ENCODE measurements at places on chromosomes 12 and 14.

GRCh38 chr12:59191372-59191771, 271.1 kb upstream of the LRIG3 start:
- DNase-seq, result no peak

GRCh38 chr12:102964872-102965271, 7.4 kb downstream of the ASCL1 start:
- no peak for DNase-seq

- DNase-seq, result no peak
Observed at GRCh38 chr14:63475761-63476160, 67.4 kb downstream of the PPP2R5E start.

- no peak for DNase-seq
Observed at GRCh38 chr12:100612606-100613005, 39.1 kb downstream of the GAS2L3 start.

DNA sequence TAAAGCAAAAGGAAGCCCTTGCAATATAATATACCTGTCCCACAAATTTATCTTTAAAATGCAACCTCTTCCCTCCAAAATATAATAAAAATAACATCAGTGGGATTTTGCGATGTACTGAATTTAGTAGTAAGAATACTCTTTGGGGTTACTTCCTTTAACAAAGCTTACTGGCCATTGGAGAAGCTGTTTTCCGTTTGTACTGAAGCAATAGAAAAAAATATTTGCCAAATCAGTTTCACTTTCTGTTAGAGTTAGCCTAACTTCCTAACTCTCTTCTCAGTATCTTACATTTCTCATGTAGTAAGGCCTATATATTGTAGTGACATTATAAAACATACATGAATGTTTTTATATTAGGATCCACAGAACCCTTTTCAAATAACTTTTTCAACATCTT, 3.7 kb downstream of the MAX start:
- DNase-seq, result no peak

GRCh38 chr12:77667101-77667500, 163.6 kb upstream of the NAV3 start:
- DNase-seq, result no peak

- DNase-seq, result no peak
Observed at GRCh38 chr14:96626121-96626768, 124.1 kb downstream of the PAPOLA start.

GRCh38 chr14:21748869-21749303, 75.3 kb upstream of the OR4E1 start:
- DNase-seq, result no peak

- no peak for DNase-seq
Observed at GRCh38 chr12:115491511-115492250, 785.8 kb downstream of the MED13L start.

DNA sequence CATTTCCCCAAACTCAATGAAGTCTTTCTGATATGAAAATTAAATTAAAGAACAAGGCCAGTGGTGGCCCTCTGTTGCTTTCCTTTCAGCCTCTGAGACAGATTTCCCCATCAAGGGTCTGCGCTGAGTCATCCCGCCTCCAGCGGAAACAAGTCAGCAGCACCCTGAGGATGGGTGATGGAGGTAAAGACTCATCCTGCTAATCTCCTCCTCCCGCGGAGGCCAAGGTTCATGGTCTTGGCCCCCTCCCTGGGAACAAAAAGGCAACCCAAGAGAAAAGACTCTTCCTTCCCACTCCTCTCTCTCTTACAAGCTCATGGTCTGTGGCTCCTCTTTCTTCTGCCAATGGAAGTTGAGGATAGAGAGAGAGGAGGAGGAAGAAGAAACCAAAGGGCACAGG, 9.0 kb upstream of the NUMB start:
- no peak for DNase-seq

DNA sequence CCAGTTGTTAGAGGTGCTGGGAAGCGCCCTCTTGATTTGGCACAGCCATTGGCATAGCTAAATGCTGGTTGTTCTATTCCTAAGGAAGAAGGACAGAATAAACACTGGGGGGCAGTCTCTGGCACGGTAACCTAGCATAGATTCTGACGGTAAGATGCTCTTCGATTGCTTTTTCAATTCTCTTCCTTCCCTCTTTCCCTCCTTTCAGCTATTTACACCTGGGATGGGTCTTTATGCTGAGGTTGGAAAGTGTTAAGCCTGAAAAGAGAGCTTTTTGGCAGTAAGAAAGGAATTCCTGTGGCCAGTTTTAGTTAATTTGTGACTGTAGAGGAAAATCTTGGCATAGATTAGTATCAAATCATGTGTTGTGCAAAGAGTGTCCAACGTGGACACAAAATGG, 162.8 kb downstream of the SNAPC1 start:
- no peak for DNase-seq
